ENCODE measurements at places on chromosomes 4 and X. TPM values are rescaled to one million over a fixed set of nuclear protein-coding genes. Genes with fewer than 3 reads are reported as not detected.

The GPR34 gene
- not detected for total RNA-seq

The CYSLTR1 gene
- 0.11 TPM for total RNA-seq

The GAGE1 gene
- not detected for total RNA-seq

The GLA gene
- total RNA-seq = 21.6 TPM

The DMD gene
- total RNA-seq = 3.9 TPM

The TCP11X2 gene
- total RNA-seq = not detected

The ETDA gene
- not detected for total RNA-seq

The CCDC160 gene
- 0.25 TPM for total RNA-seq

The AADAT gene
- 4.6 TPM for total RNA-seq

The TEX13C gene
- not detected for total RNA-seq

The IL2 gene
- not detected for total RNA-seq

The CT45A5 gene
- not detected for total RNA-seq

The GPRASP1 gene
- total RNA-seq = 8.6 TPM

The ARHGAP6 gene
- 5.2 TPM for total RNA-seq

The SYTL5 gene
- 0.66 TPM for total RNA-seq

The PDCL2 gene
- total RNA-seq = not detected

The NMU gene
- total RNA-seq = 1.3 TPM

The COL4A5 gene
- 57.7 TPM for total RNA-seq

The SLC26A1 gene
- total RNA-seq = not detected

Measured in uterine smooth muscle cell (primary cell).